ENCODE measurements at places on chromosomes 16 and 17. TPM values are rescaled to one million over a fixed set of nuclear protein-coding genes. Genes with fewer than 3 reads are reported as not detected.

The PNMT gene
- total RNA-seq = 1.5 TPM

The HS3ST3A1 gene
- 2.0 TPM for total RNA-seq

The ABCA10 gene
- 5.2 TPM for total RNA-seq

The KRT20 gene
- total RNA-seq = 0.82 TPM

The RTN4RL1 gene
- 6.9 TPM for total RNA-seq

The CDR2 gene
- 13.3 TPM for total RNA-seq

Measured in cerebellum (tissue), 4 donors.